Right hindlimb (tissue), 1 donor: ENCODE measurements at places on chromosomes 3 and 15.

DNA sequence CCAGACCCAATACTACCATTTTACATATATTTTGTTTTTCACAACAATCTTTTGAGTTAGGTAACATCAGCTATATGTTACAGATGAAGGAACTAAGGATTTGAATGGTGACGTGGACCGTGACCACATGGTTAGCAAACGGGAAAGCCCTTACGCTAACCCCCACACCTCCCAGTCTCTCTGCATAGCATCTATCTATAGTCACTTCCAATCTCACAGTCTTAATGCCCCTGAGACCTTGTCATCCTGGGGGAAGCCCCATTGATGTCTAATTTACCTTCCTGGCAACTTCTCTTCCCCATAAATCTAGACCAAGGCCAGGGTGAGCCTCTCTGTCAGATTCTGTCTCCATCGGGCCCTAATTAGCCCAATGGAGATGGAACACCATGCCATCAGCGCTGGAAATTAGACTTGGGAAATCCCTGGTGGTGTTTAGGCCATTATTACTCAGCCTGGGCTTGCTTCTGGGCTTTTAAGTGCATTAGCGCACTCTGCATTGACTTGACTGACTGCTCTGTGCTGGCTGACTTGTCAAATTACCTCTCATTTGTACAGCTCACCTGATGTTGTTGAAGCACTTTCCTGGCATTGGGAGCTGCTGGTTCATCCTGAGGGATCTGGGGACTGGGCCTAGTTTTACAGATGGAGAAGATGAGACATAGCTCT lies 34.0 kb upstream of the SH3GL3 start:
- no peak for DNase-seq

DNA sequence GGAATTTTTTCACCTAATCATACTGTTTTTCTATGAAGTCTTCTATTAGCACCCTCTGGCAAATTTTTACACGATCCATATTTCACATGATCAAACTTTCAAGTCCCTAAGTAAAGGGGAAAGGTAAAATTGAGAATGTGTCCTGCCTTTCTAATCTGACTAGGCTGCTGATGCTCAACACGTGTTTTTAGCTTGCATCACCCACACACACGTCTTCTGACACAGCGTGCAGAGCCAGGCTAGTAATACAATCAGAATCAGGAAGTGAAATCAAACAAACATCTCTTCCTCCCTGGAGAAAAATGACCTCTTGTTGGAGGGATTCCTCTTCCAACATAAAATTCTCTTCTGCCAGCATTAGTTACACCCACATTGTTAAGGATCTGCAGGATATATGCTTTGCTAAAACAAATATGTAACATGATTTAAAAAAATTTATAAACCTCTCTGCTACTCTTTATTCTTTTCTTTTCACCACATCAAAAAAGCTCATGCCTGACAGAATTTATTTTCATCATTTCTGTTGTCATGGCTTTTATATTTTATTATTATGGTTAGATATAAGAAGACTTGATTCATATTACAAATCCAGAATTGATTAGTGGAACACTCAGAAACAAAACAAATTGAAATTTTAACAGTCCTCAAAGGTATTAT lies 122.4 kb downstream of the RAP2B start:
- DNase-seq = peak; percentile 51

- no peak for DNase-seq
Observed at GRCh38 chr15:38829086-38829485, 264.5 kb upstream of the RASGRP1 start.

GRCh38 chr15:28783466-28783865 lies 65.0 kb downstream of the GOLGA6L7 start:
- no peak for DNase-seq

GRCh38 chr3:29936766-29937165 lies 655.9 kb downstream of the RBMS3 start:
- DNase-seq = no peak

DNA sequence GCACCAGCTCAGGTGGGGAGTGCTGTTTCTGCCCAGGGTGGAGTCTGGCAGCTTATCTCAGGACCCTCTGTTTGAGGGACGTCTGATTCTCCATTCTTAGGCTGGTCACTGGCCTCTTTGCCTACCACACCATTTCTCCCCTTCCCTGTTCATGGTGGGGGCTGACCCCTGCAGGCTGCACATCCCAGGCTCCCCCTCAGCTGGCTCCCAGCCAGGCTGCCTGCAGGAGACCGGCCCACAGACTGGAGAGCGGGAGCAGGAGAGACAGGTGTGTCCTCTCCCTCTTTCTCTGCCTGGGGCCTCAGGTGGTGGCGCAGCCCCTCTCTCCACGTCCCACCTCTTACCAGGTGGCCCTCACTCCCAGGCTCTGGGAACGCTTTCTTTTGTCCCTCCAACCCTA lies 60.8 kb downstream of the RAB11A start:
- no peak for DNase-seq

DNA sequence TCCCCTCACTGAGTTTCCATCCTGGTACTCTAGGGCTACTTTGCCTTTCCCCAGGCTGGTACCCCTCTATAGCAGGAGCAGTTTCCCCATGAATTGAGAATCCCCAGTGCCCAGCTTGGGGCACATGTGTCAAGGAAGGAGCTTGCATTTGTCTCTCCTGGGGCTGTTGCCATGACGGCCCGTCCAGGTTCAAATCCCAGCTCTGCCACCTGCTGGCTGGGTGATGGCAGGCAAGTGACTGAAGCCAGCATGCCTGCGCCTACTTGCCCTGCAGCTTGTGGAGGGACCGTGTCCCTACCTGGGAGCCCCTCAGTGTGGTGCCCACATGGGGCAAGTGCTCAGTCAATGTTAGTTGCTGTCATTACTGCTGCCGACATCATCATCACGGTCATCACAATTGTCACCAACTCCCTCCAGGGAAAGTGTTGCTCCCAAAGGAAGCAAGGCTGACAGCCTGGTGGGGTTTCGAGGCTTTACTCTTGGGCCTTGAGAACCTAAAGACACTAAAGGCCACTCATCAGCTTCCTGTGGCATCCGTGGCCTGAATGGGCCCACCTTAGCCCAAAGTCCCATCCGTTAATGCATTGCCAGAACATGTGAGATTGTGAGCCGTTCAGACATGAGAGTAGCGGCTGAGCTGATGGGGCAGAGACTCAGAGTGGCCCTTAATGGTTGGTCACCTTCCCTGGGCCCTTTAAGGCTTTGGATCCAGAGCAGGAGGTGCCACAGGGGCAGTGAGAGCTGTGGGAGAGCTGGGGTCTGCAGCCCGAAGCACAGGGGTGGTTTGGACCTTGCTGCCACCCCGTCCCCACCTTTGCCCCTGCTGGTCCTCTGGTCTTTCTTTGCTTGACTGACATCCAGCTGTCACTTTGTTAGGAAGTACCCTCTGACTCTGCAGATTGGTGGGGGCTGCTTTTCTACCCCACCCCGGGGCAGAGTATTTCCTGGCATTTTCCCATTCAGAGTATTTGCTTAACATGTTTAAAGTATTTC lies 144.4 kb downstream of the DNAJB8 start:
- DNase-seq = no peak
